Amniotic epithelial cell (primary cell): ENCODE measurements at places on chromosomes 5 and 9.

GRCh38 chr5:15579193-15579990 lies 79.4 kb downstream of the FBXL7 start:
- peak; percentile 41 for DNase-seq

GRCh38 chr5:158992037-158992740 lies 107.5 kb downstream of the EBF1 start:
- no peak for DNase-seq

GRCh38 chr9:89458768-89459496 lies 39.0 kb downstream of the SEMA4D start:
- DNase-seq: no peak

- DNase-seq: no peak
These were observed 6.9 kb downstream of the IL17B start for GRCh38 chr5:149372076-149372795.

DNA sequence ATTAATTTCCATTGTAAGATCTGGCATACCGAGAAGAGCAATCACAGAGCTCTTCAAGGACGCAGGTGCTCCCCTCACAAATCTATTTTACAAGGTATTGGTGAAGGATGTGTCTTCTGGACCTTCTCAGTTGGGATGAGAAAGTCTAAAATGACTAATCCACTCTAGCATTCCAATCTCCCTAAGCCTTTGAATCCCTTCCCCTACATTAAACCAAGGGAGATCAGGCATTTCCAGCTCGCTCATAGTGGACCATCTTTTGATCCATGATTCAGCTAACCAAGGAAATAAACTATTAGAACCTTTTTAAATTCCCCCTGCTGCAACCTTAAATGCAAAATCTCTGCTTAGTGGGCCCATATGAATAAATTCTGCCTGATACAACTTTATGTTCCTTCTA lies 95.9 kb upstream of the FBN2 start:
- no peak for DNase-seq

GRCh38 chr9:120043448-120043847 lies 536.5 kb downstream of the CDK5RAP2 start:
- DNase-seq: no peak

DNA sequence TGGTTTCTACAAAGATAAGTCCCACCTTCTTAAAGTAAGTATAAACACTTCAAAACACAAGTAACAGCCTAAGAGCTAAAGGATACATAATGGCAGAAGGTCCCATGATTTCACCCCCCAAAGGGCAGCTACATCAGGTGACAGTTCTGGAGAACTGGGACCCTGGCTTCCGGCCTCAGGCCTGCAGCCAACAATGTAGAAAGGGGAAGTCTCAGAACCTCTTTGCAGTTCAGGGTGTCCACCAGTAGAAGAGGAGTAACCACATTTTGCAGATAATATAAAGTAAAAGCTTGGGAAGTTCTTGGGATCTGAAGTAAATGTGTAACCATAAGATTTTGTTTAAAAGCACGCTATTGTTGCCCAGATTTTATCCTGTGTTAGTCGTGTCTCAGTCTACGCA lies 267.4 kb upstream of the VLDLR start:
- DNase-seq: no peak

- no peak for DNase-seq
These were observed 148.8 kb downstream of the MEF2C start for GRCh38 chr5:88734191-88734640.

DNA sequence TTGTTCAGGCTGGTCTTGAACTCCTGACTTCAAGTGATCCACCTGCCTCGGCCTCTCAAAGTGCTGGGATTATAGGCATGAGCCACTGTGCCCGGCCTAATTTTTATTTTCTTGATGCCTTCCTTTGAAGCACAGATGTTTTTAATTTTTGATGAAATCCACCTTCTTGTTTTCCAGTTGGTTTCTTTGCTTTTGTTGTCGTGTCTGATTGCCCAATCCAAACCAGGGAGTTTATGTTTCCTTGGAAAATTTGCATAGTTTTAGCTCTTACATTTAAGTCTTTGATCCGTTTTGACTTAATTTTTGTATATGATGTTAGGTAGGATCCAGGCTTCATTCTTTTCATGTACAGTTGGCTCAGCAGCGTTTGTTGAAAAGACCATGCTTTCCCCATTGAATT lies 15.2 kb downstream of the EHMT1 start:
- DNase-seq: no peak

DNA sequence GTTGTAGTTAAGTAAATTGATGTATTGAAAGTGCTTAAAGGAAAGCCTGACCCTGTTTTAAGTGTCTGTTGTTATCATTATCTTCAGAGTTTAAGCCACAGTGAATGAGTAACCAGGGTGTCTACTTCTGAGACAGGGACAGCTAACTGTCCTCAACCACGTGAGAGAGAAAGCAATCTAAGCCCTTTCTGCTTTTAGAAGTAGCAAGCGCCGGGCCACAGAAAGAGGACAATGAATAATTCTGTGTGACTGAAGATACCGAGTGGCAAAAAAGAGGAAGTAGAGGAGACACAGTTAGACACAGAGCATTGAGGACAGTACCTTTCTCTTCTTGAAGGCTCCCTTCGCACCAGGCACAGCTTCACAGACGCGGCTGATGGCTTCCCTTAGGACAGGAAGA lies 86.3 kb downstream of the S1PR3 start:
- no peak for DNase-seq

DNA sequence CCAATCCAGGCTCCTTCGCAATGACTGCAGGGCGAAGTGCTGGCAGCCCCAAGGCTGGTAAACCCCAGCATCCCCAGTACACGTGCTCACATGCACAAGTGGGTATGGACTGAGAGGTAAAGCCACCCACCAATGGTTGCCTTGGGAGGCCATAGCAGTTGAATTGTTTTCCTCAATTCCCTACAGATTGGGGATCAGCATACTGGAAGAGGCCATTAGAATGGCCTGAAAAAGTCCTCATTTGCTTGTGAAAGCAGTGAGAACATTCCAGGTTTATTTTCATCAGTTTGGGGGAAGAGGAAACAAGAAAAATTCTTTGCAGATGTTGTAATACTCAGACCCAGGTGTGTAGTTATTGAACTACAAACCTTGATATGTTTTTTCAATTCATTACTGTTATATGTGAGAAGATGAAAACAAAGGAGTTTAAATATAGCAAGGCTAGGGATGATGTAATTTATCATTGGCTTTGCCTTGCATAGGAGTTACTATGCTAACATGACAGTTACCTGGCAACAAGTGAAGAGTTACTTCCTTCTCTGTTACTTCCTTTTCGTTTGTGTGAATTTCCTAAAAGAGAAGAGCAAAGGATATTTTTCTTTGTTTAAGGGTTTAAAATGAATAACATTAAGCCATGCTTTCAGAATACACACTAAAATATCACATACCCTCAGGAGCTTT lies 36.4 kb downstream of the MTMR12 start:
- peak; percentile 58 for DNase-seq

GRCh38 chr9:87387351-87388011 lies 110.2 kb upstream of the DAPK1 start:
- DNase-seq: peak; percentile 77

- DNase-seq: peak; percentile 66
These were observed 6.9 kb downstream of the ARPC5L start for GRCh38 chr9:124868511-124869465.
